ENCODE measurements at places on chromosomes 3 and 15.

DNA sequence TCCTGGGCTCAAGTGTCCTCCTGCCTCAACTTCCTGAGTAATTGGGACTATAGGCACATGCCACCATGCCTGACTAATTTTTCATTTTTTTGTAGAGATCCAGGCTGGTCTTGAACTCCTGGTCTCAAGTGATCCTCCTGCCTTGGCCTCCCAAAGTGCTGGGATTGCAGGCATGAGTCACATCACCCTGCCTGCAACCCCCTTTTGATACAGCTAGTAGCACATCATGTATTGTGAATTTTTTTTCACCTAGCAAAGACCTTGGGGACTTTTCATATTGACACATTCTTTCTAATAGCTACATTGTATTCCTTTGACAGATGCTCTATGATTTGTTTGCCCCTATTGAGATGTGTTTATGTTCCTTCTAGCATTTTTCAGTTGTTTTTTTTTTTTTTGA is 14.2 kb downstream of the IRAK2 start:
- DNase-seq = peak; percentile 61

DNA sequence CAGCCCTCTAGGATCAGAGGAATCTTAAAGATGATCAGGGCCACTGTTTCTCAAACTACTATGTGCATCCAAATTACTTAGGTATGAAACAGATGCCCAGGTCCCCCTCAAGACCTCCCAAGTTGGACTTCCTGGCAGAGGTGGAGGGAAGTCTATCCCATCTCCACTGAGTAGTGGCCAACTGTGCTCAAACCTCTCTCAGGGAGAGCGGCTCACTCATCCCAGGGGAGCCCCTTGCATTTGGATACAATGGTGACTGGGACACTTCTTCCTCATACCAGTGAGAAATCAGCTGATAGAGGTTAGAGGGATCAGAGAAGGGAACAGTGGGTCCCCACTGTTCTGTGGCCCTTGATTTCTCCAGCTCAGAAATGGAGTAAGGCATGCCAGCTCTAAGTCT is 8.7 kb upstream of the WNT7A start:
- DNase-seq = no peak

DNA sequence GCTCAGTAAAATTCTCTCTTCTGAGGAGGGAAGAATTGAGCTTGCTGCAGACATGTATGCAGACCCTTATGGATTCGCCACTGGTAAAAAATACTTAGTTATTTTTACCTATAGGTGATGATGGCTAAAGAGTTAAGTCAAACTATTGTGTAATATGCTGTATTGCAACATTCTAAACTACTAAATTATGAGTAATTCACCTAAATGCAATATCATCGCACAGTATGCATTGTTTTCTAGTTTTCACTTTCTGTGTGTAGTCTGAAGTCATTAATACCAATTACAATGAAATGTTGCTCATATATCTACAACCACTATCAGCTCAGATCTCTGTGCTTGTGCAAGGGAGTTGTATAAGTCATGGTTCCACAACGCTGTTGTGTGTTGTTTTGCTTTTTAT is 48.7 kb upstream of the ROBO2 start:
- no peak for DNase-seq

GRCh38 chr3:40655551-40655950 is 130.8 kb downstream of the ZNF621 start:
- no peak for DNase-seq

GRCh38 chr3:171755015-171755589 is 55.2 kb downstream of the PLD1 start:
- peak; percentile 42 for DNase-seq

GRCh38 chr15:76346669-76347481 is 10.3 kb downstream of the ISL2 start:
- DNase-seq = no peak

GRCh38 chr15:51917493-51917892 is 54.1 kb downstream of the LEO1 start:
- no peak for DNase-seq

GRCh38 chr3:13705051-13705450 is 156.1 kb downstream of the FBLN2 start:
- no peak for DNase-seq

GRCh38 chr15:91469632-91470567 is 369.8 kb downstream of the SV2B start:
- DNase-seq = no peak

DNA sequence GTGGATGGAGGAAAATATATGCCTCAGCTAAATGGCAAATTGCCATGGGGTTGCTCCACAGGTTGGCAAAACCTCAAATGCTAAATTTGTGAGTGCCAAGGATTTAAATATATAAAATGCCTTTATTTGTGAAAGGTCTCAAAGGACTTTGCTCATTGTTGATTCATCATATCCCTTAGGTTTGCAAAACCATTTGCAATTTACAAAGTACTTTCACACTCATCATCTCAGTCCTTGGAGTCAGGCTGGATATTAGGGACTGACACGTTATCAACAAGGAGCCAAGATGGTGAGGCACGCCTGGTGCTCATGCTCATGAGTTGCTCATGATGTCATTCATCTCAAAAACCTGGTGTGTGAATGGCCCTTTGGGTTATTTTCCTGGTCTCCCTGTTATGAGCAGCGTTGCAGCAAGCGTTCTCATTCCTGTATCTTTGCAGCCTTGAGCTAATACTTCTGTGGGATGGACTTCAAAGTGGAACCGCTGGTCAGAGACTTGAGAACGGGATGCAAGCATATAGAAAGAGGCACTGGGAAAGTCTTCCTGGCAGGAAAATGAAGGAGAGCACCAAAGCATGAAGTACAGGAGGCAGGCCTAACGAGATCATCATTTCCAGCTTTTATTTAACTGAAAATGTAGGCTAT is 66.0 kb downstream of the MYO1E start:
- no peak for DNase-seq

DNA sequence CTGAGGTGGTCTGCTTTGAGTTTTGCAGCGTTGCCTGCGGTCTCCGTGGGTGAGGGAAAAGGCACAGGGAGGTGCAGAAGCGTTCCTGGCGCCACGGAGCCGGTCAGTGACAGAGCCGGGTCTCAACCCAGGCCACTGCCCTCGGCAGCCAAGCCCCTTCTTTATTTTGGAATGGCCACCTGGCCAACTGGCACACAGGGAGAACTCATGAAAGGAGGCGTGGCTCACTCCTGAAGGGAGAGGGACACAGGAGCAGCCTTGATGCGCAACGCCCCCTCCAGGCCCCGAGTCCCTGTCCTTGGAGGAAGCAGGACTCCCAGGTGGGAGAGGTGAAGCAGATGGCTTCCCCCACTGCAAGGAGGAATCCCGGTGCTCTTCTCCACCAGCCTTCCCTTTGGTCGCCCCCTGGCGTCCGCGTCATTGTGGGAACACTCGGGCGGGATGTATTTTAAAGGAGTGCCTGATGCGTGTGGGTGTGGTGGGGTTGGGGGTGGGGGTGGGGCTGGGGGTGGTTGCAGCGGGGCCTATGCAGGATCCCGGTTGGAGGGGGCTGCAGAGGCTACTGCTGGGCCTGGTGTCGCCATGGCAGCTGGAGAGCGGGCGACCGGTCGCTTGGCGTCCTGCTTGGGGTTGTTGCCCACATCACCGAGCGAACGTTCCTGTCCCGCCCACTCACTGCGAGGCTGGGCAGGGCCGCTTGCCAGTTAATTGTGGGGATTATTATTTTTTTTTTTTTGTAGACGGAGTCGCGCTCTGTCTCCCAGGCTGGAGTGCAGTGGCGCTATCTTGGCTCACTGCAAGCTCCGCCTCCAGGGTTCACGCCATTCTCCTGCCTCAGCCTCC is 32.6 kb downstream of the APBA2 start:
- no peak for DNase-seq

DNA sequence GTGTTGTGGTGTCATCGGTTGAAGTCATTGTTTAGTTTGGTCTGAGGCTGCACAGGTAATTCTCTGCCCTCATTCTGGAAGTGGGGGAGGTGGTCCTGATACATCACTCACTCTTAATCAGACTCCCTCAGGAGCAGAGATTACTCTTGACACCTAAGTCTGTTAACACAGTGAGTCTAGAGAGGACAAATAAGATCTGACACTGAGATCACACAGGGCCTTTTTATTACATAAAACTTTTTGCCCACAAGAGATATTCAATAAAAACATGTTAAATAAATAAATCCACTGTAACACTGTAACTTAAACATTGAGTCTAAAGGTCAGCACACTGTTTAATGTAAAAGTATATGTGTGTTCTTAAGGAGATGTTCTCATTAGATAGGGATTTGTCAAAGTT is 57.1 kb upstream of the MBNL1 start:
- DNase-seq = no peak

DNA sequence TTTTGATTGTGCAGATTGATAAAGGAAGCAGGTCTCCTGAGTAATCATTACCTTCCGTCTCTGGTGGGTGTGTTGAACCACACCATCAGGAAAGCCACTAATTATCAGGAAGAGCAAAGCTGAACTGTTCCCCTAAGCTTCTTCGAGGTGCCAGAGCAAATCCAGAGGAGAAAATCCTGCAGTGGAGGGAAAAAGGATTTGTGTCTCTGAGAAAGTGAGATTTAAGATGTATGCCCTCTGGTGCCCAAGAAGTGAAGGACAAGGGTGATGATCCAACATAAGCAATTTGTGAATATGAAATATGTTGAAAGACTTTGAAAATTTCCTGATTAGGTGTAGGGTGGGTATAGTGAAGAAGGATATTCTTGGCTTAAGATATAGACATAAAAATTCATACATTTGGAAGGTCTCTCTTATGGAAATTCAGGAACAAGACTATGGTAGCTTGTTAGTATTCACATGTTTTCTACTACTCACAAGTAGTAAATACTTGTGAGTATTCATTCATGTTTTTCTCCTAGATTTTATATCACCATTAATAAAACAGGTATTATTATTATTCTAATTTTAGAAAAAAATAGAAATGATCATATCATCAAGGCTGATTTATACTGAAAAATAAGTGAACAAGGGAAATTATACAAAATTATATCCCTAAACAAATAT is 34.8 kb downstream of the COMMD2 start:
- peak; percentile 10 for DNase-seq

GRCh38 chr3:12487336-12487735 is 3.1 kb downstream of the TSEN2 start:
- DNase-seq = no peak

GRCh38 chr3:126851934-126852333 is 131.0 kb upstream of the PLXNA1 start:
- no peak for DNase-seq

GRCh38 chr15:74680456-74680855 is 15.4 kb downstream of the EDC3 start:
- no peak for DNase-seq

- no peak for DNase-seq
Observed at GRCh38 chr15:60993008-60993407, 236.1 kb downstream of the RORA start.
